ENCODE measurements at places on chromosomes 5 and 9.

- peak; percentile 90 for DNase-seq
Observed at GRCh38 chr5:179793468-179794139, at the start of gene LTC4S. LTC4S (plus strand) TSS chr5:179793986; CDS start chr5:179794081, 95 bp downstream.

DNA sequence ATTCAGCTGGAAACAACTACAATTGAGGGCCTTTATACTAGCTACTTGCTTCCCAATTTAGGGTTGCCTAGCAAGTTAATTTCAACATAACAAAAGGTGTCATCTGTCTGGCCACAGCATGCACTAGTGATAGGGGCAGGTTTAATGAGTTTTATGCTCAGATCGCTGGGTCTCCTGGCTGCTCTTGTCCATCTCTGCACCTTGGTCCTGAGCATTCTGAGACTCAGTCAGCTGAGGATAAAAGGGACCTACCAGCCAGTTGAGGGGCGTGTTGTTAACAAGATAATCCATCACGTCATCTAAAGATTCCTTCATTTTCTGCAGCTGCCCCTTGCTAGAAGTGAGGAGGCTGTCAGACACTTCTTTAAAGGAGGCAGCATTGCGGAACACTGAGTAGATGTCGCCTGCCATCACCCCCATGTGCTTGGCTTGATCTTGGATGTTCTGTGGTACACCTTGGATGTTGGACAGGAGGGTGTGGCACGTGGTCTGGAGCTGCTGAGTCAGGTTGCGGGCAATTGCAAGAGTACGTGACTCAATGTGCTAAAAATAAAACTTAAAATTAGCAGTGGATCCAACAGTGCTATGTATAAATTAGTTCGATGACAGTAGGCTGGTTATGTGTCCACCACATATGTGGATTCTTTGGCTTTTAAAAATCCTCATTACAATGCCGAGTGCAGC is 11.0 kb downstream of the PLIN2 start:
- no peak for DNase-seq

DNA sequence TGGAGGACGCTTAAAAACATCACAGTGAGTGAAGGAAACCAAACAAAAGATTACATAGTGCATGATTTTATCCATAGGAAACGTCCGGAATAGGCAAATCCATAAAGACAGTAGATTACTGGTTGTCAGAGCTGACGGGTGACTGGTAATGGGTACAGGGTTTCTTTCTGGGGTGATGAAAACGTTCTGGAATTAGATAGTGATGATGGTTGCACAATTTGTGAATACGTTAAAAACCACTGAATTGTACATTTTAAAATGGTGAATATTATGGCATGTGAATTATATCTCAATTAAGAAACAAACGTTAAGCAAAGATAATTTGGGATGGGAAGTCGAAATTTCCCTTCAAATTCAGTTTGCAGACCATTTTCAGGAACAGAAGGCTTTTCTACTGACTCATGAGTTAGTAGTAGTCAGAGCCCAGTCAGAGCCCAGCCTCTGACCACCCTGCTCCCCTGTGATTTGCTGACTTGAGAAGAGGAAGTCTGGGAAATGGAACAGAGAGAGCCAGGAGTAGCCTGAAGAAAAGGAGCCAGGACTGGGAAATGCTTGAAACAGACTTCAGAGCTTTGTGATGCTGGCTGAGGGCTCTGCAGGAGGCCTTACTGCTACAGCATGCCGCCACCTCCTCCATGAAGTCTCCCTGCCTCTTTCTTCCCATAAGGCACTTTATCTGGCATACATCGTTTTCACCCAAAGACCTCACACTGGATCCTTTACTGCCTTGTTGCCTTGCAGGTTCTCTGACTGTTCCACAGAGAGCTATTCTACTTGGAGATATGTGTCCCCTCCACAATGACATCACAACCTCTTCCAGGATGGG is 46.4 kb upstream of the CTNNA1 start:
- DNase-seq, result no peak

DNA sequence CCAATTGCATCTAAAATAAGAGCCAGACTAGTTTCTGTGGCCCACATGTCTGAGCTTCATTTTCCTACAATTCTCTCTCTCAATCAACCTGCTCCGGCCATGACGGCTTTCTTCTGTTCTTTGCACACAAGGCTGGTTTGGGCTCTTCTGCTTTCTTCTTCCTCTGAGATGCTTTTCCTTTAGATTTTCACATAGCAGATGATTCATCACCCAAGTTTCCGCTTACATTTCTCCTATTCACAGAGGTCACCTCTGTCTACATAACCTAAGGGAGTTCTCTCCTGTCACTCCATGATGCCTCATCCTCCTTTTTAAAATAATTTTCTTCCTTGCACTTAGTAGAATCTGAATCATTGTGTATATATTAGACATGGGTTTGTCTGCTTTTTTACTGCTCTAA is 334.6 kb upstream of the TUSC1 start:
- no peak for DNase-seq

GRCh38 chr5:179272326-179273072 is 72.8 kb downstream of the ADAMTS2 start:
- DNase-seq, result no peak

DNA sequence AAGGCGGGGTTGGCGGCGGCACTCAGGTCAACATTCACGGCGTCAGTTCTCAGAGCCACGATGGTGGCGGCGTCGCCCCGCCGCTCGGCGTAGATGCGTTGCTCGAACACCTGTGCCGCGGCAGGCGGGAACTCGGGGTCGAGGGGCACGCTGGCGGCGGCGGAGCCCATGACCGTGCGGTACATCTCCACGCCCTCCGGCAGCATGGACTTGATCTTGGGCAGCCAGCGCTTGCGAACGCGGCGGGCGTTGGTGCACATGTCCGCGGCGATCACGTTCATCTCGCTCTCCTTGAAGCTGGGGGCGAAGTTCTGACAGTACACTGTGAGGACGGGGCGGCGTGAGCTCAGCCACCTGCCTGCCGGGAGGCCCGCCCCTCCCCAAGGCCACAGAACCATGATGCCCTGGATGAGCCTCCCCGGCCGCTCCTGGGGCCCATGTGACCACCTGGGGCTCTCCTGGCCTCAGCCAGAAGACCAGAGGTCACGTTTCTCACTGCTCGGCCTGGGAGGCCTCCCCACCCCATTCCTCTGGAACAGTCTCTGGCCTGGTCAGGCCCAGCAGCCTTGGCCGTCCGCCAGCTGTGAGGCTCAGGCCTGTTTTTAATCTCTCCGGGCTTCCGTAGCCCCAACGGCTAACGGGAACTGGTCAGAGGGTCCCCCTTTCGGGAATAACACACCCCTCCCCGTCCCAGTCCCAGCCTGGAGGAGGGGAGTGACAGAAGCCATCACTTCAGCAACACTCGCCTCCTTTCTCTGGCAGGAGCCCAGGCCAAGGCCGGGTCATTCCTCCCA is 50.7 kb upstream of the UBAC1 start:
- no peak for DNase-seq

GRCh38 chr5:139413153-139413552 is 9.3 kb upstream of the SPATA24 start:
- DNase-seq, result no peak

DNA sequence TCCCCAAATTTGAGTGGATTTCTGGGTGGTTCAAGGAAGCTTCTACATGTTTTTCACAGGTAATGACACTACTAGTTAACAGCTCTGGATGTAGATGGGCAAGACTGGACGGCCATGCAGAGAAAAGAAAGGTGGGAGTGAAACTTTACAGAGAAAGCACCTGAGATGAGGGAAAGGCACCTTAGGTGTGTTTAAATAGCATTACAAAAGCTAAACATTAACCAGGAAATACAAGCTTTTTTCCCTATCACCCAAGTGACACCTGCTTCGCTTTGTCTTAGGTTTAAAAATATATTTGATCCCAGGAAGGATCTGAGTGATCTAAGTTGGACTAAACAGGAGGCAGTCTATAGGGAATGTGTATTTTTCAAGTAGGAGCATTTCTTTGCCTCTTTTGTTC is 8.3 kb downstream of the C9orf152 start:
- DNase-seq, result no peak

DNA sequence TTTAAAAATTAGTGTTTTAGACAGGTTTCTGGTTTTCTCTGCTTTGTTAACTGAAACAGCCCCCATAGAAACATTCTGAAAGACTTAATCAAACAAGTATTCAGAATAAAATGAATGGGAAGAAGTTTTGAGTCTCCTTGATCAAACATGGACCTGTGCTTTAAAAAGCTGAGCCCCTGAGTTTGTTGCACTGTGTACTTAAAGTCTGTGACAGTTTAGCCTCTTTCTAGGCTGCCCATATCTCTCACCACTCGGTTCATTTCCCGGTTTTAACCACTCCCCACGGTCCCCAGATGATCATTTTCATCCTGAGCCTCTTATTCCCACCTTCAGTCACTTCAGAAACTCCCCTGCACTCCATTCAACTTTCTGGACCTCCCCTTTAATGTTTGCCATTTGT is 215.9 kb upstream of the DMRT1 start:
- DNase-seq, result no peak

GRCh38 chr9:96777426-96777864 is 442 bp downstream of the ZNF510 start:
- DNase-seq, result no peak

DNA sequence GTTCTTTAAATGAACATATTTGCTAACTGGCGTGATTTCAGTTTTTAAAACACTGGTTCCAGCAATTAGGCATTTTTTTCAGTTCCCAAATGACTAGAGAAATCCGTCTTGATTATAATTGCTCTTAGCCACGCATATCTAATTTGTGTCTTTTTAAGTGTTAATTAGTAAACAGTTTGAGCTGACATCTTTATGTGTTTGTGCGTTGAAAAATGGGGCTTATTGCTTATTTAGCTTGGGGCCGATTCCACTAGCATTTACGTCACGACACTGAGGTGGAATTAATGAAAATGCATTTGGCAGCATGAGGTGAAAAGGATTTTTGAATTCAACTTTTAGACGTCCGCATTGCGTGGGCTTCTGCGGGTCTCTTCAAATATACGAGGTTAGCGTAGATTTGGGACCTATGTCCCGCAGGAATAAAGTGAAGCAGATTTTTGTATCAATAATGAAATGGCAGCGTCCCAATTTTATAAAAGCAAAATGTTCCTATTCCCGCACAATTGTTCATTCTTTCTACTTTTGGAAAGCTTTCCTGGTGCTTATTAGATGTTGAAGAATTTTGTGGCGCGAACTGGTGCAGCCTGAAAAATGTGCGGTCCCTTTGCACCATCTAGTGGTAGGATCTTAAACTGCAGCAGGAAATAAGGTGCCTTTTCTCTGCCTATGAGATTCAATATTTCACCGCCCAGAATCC is 122.7 kb upstream of the LMX1B start:
- DNase-seq, result no peak

DNA sequence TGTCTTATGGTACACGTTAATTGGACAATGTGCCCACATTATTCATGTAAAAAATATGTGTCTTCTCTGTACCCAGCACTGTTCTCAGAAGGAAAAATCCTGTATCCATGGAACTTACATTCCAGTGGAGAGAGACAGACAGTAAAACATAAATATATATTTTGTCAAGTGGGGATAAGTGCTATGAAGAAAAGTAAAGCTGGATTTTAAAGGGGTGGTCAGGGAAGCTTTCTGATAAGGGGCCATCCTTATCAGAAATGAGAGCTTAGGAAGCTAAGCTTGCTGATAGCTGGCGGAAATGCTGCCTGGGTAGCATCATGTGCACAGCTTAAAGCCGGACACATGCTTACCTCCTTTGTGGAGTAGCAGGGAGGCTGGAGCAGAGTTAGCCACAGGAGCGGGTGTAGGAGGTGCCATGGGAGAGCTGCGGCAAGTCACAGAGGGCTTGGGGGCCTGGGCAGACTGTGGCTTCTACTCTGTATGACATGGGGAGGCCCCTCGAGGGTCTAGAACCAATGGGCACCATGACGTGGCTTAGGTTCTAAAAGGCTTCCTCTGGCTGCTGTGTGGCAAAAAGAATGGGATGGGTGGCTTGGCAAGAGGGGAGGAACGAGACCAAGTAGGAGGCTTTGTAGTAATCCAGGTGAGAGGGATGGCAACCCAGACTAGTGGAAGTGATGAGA is 141.7 kb downstream of the FGF1 start:
- no peak for DNase-seq

DNA sequence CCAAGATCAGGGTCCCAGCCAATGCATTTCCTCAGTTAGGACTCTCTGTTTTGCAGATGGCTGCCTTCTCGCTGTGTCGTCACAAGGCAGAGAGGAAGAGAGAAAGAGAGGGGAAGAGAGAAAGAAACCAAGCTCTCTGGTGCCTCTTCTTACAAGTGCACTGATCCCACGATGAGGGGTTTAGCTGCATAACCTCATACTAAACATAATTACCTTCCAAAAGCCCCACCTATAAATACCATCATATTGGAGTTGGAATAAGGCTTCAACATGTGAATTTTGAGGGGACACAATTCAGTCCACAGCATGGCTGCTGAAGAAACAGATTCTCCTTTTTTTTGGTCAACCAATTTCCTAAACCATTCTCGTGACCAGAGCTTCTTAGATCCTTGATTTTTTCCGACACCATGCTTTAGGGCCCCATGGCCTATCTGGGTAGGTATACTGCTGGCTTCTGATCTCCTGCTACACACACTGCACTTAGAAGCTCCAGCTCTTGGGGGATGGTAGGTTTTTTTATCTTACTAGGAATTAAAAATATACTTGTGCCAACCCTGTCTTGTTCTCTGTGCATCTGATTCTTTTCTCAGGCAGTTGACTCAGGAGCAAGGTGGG is 5.1 kb downstream of the CAMK4 start:
- no peak for DNase-seq

DNA sequence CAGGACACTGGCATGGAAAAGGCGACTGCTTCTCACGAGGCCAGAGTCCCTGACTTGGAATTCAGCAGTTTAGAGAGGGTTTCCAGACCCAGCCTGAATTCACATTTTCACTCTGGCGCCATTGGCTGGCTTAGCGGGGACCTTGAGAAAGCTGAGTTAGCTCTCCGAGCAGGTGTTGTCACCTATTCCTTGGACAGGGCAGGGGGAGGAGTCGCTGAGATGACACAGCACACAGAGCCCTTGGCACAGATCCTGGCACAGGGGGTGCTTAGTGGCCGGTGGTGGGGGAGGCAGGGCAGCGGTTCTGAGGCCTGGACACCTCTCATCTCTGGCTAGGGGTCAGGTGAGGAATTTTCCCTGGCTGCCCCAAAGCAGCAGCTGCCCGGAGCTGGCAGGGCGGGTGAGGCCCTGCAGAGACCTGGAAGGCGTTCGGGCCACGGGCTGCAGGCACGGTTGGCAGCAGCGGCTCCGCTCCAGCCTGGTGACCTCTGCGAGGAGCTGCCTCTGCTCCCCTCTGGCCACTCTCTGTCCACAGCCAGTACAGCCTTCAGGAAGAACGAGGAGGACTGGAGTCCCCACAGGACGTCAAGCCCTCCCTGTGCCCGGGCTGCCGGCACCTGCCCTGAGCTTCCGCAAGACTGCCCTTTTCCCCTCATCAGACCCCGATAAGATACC is 72.4 kb upstream of the RAPGEF1 start:
- DNase-seq, result no peak

DNA sequence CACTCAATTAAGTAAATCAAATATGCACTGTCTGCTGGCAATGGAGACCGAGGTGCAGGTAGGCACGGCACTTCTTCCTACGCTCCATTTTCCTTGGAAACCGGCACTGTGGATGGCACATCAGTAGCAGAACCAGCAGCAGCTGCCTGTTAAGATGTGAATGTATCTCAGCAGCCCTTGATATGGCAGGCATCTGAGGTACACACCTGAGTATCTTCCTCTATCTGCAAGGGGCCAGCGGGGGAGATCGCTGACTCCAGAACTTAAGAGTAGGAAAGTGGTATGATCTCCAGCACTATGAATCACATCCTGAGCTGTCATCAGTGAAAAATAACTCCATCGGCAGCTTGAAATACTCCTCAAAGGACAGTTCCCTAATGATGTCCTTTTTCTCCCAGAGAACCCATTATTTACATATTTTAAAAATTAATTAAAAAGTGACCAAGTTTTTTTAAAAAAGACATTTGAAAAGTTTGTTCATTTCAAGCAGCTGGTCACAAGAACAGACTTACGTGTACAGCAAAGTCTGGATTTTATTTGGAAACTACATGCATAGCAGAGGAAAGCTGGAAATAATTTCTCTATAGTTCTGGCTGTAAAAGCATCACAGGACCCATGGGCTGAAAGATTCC is 97.1 kb downstream of the ADAMTS12 start:
- DNase-seq, result no peak
